ENCODE measurements at places on chromosomes 1 and 21.

- no peak for DNase-seq
Measured at GRCh38 chr1:231883382-231883781, 256.8 kb downstream of the DISC1 start.

GRCh38 chr1:206411321-206411720 is 59.0 kb upstream of the IKBKE start:
- no peak for DNase-seq

DNA sequence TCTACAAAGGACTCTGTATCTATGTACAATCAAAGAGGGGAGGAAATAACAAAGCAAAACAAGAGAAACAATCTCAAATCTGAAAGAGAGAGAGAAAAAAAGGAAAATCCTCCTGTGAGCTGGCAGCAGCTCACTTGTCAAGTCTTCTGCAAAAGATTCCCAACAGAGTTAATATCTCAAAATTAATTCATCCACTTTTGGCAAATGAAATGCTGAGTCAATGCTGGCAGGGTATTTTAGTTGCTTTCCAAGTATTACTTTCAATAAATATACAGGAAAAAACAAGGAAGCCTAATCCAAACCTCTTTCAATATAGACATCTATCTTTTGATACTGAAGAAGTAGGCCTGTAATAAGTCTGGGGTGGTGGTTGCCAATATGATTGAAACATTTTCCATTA is 613.9 kb upstream of the NEGR1 start:
- no peak for DNase-seq

- DNase-seq: peak; percentile 55
Measured at GRCh38 chr1:54070171-54070837, 16.9 kb downstream of the TCEANC2 start.

GRCh38 chr1:226061841-226062557 is 517 bp upstream of the H3-3A start:
- DNase-seq: peak; percentile 80

DNA sequence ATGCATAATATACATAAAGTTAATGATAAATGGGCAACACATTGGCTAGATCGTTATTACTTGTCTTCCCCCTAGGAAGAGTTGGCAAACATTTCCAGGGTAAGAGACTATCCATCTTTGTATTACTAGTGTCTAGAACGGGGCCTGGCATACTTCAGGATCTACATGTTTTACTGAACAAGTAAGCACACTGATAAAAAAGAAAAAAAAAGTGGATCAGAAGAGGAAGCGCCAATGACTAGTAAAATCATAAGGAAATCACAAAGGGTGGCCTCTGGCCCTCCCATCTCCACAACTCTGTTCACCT is 482 bp downstream of the TM2D1 start:
- DNase-seq: no peak

- DNase-seq: no peak
Measured at GRCh38 chr1:114388432-114389003, 122.5 kb downstream of the TRIM33 start.

- DNase-seq: peak; percentile 2
Measured at GRCh38 chr1:150406483-150406882, 42.5 kb downstream of the RPRD2 start.

GRCh38 chr1:1540818-1541628 is 599 bp upstream of the TMEM240 start:
- DNase-seq: no peak

DNA sequence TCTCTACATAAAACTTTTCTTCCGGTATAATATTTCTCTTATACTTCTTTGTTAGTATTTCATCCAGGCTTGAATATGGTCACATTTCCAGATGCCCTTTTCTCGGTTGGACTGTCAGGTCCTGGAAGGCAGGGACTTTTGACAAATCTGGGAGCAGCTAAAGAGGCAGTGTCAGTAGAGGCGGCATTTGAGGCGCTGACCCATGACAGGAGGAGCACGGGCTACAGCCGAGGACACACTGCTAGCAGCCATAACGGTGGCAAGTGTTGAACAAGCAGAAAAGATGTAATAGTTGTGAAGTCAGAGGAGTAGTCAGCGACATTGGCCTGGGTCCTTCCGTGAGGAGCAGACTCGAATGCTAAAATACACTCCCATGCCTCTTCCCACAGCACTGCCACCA is 14.5 kb upstream of the NRIP1 start:
- DNase-seq: no peak

DNA sequence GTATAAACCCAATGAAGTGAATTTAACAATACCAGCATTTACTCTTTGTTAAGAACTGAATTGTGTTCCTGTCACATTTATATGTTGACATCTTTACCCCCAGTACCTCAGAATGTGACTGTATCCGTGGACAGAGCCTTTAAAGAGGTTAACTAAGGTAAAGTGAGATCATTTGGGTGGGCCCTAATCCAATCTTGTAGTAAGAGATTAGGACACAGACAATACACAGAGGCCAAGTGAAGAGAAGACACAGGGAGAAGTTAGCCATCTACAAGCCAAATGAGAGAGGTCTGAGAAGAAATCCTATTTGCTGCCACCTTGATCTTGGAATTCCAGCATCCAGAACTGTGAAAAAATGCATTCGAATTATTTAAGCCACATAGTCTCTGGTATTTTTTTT is 22.9 kb upstream of the WARS2 start:
- DNase-seq: no peak

GRCh38 chr1:41995441-41996130 is 76.9 kb upstream of the HIVEP3 start:
- no peak for DNase-seq

- no peak for DNase-seq
Measured at GRCh38 chr1:91833946-91834345, 52.0 kb downstream of the TGFBR3 start.

DNA sequence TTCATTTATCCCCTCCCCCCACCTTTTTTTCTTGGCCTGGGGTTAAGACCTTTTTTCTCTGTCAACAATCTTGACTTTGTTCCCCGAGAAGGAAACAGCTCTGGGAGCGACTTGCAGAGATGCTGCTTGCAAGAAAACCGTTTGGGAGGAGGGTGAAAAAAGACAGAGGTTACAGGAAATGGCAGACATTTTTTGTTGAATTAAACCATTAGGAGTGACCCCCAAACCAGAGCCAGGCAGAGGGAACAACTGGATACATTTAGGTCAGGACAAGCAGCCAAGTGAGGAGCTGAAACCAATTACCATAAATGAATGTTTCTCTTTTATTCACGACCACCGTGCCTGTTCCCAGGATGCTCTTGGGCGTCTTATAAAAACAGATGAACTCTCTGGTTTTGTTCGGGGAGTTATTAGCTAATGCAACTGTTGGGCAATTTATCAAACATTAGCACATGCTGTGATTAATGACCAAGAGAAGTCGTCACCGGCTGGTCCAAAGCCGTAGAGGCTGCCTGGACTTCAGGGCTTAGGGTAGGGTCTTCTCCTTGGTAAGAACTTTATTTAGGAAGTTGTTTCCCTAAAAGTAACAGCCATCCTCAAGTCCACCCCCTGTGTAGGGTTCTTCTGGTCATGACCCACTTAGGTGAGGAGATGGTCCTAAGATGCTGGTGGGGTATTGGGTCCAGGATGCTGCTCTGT is 141.0 kb downstream of the FOXD2 start:
- DNase-seq: no peak

- DNase-seq: no peak
Measured at GRCh38 chr1:87972811-87973210, 644.1 kb downstream of the LMO4 start.

DNA sequence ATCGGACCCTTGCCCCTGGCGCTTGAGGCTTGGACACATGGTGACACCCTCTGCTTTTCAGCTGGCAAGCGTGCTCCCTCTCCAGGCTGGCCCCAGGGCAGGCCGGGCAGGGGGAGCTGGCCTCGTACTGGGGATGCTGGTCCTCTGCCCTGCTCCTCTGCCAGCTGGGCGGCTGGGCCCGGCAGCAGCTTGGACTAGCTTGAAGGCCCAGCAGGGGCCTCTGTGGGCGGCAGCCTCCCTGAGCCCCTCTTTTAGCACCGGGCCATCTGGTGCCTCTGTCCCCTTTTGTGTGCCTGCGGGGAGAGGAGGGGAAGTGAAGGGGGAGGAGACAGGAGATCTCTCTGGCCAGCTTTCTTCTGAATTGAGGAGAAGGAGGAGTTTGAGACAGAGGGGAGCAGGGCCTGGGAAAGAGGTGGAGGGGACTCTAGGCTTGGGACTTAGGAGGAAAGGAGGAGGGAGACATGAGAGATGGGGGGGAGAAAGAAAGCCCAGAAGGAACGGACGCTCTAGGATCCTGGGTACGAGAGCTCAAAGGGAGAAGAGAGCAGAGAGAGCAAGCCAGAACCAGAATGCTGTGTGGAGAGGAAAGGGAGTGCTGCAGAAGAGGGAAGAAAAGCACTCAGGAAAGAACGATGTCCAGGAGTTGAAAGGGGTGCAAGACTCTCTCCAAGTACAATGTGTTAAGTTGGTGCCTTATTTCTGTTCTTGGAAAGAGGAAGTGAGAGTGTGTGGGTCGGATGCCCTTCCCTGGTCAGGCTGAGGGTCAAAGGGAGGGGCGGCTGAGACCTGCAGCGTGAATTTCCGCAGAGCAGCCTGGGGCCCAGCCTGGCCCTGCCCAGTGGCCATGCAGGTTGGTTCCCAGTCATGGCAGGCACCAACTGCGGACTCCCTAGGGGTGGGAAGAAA is 40.3 kb downstream of the IER5 start:
- DNase-seq: no peak

DNA sequence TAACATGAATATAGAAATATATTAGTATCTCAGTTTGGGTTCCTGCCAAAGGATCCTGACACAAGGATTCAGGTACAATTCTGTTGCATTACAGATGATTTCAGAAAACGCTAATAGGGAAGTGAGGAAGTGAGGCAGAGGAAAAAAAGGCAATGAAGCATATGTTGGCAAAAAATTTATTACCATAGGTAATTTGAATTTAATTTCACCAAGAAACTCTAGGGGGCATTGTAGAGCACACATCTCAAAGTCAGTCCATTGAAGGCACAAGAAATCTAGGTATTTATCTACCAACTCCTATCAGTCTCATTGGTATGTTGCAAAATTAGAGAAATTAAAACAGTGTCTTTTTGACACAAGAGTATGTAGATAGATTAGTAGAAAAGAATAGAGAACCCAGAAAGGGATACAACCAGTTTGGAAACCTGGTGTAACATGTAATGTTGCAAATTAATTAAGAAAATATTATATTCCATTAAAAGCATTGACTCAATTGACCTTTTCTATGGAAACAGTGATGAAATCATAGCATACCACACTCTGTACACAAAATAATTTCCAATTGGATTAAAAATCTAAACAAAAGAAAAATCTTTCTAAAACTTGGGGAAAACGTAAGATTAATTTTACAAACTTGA is 104.9 kb upstream of the SNX7 start:
- peak; percentile 45 for DNase-seq

DNA sequence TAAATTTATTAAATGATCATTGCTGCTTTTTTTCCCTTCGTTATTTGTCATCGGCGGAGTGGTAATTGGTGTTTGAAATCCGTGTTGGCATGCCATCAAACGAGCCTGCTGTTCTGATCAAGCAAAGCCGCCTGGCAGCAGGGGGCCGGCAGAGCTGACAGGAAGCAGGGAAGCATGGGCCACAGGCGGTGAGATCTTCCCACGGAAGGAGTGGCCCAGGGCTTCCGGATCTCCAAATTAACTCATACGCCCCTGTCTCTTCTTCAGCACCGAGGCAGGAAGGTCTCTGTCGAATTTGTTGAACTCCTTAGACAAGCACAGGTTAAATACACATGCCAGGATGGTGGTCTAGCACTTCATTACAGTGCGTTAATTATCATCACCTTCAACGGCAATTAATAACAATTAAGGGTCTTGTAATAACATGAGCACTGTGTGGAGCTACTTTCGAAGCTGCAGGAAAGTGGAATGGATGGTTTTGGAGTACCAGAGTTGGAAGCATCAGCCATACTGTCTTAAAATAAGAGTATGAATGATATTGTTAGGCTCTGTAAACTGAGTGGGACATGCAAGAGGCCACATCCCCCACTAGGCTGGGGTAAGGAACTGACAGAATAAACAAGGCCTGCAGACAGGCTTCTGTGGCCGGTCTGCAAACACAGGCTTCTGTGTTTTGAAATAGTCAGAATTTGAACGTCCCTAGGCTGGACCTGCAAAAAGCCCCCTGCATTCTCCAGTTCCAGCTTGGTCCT is 199.4 kb upstream of the DAB1 start:
- peak; percentile 78 for DNase-seq

DNA sequence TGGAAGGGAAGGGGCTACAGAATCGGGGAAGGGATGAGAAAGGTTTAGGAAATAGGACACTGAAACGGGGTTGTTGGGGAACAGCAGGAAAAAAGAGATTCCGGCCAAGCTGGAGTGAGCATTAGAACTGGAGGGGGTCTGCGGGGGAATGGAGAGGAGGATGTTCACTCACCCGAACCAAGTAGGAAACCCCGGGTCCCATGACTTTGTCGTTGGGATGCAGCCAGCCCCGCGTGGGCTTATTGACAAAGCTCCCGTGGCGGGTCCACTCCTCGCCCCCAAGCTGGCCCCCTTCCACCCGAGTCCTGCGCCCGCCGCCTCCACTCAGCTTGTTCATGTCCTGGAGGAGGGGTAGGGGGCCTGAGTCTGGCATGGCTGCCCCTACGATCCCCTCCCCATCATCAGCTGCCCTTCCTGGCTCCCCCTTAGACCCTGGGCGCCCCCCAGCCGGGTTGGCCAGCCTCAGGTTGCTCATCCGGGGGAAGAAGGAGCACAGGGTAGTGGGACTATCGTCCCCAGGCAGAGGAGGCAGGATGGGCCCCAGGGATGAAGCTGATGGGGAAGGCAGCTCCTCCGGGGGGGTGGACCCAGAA is 591 bp downstream of the SHC1 start:
- DNase-seq: no peak

DNA sequence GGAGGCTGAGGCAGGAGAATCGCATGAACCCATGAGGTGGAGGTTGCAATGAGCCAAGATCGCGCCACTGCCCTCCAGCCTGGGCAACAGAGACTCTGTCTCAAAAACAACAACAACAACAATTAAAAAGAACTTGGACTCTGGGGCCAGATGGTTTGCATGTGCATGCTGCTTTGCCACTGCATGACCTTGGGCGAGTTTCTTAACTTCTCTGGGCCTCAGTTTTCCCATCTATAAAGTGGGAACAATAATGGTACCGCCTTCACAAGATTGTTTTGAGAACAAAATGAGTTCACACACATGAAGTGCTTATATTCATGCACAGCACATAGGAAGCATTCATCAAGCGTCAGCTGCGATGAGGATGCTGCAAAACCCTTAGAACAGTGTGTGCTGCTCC is 74.6 kb downstream of the MAN1C1 start:
- DNase-seq: no peak

- no peak for DNase-seq
Measured at GRCh38 chr21:38611277-38611676, 113.0 kb upstream of the ERG start.

DNA sequence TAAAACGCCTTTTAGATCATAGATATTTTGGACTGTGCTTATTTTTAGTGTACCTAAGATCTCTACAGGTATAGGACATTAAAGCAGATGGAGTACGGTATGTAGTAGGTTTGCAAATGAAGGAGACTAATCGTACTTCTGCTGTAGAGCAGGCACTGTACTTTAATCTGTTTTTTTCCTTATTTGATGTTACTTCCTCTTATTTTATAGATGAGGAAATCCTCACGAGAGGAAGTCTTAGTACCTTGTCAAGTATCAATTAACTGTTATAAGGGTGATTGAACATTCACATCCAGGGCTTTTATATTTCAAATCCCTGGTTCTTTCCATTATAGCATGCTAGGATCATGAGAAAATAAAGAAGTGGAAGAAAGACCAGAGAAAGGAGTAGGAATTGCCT is 41.1 kb downstream of the CACHD1 start:
- no peak for DNase-seq

- DNase-seq: no peak
Measured at GRCh38 chr1:8352886-8353785, 35.2 kb downstream of the SLC45A1 start.

Measured in HT1080 (cell line).